ENCODE measurements at places on chromosomes 6 and 20. TPM values are rescaled to one million over a fixed set of nuclear protein-coding genes. Genes with fewer than 3 reads are reported as not detected.

EYA2 gene
- total RNA-seq: 2.0 TPM

ADA gene
- 54.3 TPM for total RNA-seq

LRRN4 gene
- total RNA-seq: 0.06 TPM

ALDH8A1 gene
- total RNA-seq: 0.17 TPM

TXNDC5 gene
- 132 TPM for total RNA-seq

KPNA5 gene
- total RNA-seq: 1.5 TPM

C20orf96 gene
- total RNA-seq: 11.1 TPM

SMLR1 gene
- total RNA-seq: not detected

POFUT1 gene
- total RNA-seq: 44.6 TPM

Measured in A549 treated with AZD2906 at 1 μM for 4 hours (cell line).